ENCODE measurements at places on chromosomes 11 and 22. TPM values are rescaled to one million over a fixed set of nuclear protein-coding genes. Genes with fewer than 3 reads are reported as not detected.

PATZ1 gene
- 50.1 TPM for total RNA-seq

MS4A12 gene
- not detected for total RNA-seq

PATE4 gene
- not detected for total RNA-seq

GALNT18 gene
- total RNA-seq: 22.8 TPM

OR6T1 gene
- total RNA-seq: not detected

HBB gene
- total RNA-seq: 141 TPM

OR52E8 gene
- total RNA-seq: 0.63 TPM

SGSM1 gene
- total RNA-seq: 18.2 TPM

STK33 gene
- total RNA-seq: 5.3 TPM
